Glomerular endothelial cell (primary cell): ENCODE measurements at places on chromosomes 13 and 19. TPM values are rescaled to one million over a fixed set of nuclear protein-coding genes. Genes with fewer than 3 reads are reported as not detected.

- no peak for DNase-seq
These were observed 329.8 kb upstream of the GPC6 start for GRCh38 chr13:92896842-92897241.

DNA sequence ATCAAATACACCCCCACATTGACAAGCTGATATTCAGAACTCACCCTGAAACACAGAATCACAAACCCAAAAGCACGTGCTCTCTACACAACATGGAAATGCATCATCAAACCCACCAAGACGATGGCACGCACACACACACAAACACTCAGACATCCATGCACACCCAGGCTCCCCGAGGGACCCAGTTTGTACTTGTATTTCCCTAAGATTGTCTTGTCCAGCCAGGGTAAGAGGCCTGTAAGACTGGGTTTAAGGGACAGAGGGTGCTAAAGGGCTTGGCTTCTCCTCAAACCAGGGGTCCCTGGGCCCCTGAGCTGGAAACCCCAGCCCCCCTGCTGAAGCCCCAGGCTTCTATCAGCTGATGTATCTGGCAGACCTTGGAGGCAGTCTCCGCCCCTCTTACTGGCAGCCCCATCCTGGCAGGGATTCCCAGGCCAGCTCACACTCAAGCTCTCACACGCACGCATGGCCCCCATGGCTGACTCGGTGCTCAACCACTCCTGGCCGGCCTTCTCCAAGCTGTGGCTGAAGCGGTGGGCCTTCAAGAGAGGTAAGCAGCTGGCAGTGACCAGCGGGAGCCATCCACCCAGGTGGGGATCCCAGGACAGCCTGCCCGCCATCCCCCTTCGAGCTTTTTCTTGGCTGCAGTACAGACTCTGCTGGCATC is 6.5 kb downstream of the ARHGEF18 start:
- DNase-seq, result no peak

CYP4F12 gene
- total RNA-seq, result not detected in 2 replicates

CEACAM21 gene
- total RNA-seq, result 8.8 and 9.7 TPM in 2 replicates
